ENCODE measurements at places on chromosomes 11 and 22.

DNA sequence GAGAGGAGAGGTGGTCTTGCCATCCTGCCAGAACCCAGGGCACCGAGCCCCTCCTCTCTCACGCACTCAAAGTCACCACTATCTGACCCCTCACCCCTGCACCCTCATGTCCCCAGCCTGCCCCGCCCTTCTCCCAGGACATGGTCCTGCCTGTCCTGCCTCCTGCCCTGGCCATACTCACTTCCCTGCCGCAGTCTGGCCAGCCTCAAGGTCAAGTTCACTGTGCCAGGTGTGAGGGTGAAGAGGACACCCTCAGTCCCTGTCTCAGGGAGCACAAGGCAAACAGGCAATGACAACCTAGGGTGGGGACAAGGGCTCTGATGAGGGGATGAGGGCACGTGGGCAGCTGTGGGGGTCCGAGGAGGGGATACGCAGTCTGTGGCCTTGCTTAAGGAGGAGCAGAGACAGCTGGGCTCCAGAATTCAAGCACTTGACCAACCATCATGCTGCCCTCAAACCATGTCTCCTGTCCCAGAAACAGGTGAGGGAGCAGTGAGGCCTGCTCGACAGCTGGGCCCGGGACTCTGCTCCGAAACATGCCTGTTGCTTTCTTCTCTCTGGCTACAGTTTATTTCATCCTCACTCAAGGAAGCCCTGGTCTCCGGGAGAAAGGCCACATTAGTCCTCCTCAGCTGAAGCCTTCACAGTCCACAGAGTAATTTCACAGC, 36.6 kb downstream of the PDGFB start:
- DNase-seq: no peak

DNA sequence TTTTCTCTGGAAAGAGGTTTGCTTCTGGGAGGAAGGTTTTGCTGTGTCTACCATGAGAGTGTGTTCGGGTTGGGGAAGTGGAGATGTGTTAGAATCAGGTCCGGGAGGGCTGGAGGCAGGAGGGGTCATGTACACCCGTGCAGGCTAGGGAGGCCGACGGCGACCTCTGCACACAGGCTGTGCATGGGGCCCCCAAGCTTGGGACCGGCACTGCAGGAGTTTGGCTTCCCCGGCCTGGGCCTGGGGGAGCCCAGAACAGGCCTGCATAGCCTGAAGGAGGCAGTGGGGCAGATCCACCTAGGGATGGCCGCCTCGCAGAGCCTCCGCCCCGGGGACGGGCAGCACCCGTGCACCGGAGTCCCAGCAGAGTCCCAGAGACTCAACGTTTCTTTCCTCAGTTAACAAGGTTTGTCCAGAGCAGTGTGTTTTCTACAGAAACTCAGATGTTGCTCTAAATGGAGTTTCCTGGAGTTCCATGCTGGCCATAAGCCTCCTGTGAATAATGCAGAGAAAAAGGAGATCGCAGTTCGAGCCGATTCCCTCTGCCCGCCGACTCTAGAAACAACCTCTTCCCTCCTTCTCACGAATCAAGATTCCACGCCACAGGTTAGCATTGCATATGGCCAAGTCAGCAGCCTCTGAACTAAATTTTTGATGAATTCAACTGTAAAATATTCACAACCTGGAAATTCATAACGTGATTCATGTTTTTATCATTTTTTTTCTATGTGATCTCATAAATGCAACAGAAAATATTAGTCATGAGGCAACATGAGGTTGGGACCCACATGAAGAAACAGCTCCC, 427.3 kb downstream of the BRD1 start:
- no peak for DNase-seq

DNA sequence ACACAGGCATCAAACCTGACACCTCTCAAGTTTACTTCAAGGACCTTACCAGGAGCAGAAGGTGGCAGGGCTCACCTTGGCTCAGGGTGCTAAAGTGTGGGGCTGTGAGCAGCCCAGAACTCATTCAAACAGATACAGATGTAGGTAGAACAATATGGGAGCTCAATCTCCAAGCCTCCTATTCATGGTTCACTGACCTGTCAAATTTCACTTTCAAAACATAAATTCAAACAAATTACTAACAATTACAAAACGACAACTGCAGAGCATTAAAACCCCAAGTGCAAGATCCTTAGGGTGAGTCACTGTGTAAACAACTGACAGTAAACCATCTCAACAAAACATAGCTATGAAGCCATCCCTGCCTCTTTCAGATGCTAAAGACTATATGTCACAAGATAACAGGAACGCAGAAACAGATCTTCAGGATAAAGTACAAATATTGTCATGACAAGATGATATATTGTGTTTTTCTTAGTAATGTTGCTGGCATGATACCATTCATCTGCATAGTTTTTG, 303.5 kb upstream of the ANO3 start:
- DNase-seq: no peak

GRCh38 chr11:23236826-23237555, 376.7 kb upstream of the CCDC179 start:
- DNase-seq: no peak

DNA sequence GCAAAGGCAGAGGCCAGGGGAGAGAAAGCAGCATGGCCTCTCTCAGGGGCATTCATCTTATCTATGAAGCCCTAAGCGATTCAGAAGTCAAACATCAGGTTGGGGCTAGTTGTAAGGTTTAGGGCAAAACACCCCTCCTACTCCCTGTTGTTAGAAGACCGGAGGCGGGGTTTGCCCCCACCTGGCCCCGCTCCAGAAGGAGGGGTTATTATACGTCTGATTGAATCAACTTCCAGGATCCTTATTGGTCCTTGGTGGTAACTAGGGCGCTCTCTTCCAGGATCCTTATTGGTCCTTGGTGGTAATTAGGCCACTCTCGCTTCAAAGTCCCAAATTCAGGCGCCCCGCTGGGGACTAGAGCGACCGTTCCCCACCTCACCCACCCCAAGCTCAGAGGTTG, 12.1 kb upstream of the SMTN start:
- no peak for DNase-seq

DNA sequence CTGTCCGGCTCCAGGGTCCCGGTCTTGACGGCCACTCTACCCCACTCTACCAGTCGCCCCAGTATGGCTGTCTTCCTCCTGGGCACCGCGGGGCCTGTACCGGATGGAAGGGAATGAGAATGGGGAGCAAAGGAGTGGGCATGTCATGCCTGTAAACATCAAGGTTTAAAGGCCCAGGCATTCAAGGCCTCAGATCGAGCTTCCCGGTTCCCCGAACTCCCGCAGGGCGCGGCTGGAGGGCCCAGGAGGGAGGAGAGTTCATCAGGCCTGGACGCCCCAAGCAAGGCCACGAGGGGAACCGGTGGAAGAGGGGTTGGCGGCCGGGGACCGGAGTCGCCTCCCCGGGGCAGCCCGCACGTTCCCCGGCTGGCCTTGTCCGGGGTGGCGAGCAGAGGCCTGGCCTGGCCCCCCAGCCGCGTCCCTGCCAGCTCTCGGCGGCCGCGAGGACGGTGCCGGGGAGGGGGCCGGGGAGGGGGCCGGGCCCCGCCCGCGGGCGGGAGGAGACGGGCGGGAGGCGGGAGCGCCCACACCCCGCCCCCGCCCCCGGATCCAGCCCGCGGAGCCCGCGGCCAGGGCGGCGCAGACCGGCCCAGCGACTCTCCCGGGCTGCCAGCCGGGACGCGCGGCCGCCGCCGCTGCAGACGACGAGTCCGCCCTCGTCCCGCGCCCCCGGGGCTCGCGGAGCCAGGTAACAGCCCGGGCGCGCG, at the start of gene CDC42EP1:
TSS of gene CDC42EP1 (plus strand) at position 580 of the 707 bp plus-strand sequence. CDS start 5,870 bp downstream, outside the sequence.
- no peak for DNase-seq

All from activated T-helper 9 cell treated with anti-CD3 and anti-CD28 coated beads, Interleukin-2, amount 50 U/mL, for 16 hours (primary cell).